Activated naive CD4-positive, alpha-beta T cell treated with anti-CD3 and anti-CD28 coated beads, Interleukin-2, amount 50 U/mL, for 16 hours (primary cell): ENCODE measurements at places on chromosomes 7 and 10.

GRCh38 chr10:14235566-14236195 is 95.0 kb downstream of the FRMD4A start:
- DNase-seq = no peak

- DNase-seq = no peak
Observed at GRCh38 chr7:159172400-159172799, 27.7 kb upstream of the VIPR2 start.

GRCh38 chr10:71527135-71527534 is 130.4 kb downstream of the CDH23 start:
- no peak for DNase-seq

DNA sequence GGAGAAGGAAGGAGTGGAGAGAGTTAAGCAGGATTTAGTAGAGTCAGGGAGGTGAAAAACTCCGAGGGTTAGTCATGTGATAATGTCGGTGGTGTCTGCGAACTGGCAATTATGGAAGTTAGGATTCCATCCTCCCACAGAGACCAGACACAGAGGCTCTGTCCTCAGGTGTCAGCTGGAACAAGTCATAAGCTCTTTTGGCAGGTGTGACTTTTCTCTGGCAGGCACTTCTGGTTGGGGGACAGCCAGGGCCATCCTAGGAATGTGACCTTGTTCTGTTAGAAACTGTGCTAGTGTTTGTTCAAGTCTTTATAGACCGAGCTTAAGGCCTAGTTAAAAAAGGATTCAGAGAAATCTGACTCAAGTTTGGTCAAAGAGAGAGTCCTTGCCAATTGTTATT is 371.0 kb downstream of the DPP6 start:
- no peak for DNase-seq

- no peak for DNase-seq
Observed at GRCh38 chr10:4053940-4054339, 268.9 kb upstream of the KLF6 start.

DNA sequence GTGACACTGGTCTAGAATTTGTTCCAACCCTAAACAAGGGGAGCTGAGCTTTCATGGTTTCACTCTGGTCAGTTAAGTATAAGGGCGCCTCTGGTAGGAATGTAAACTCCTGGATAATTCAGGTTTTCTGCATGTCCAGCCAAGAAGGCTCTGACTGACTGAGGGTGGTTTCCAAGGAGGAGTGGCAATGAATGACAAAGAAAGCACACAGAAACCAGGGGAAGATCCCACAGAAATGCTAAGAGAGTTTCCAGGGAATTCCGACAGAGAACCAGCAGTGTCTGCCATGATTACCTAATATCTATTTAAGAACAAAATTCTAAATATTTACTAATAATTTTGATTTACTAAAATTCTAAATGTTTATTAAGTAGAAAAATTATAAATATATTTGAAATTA is 27.3 kb upstream of the NRG3 start:
- DNase-seq = no peak

DNA sequence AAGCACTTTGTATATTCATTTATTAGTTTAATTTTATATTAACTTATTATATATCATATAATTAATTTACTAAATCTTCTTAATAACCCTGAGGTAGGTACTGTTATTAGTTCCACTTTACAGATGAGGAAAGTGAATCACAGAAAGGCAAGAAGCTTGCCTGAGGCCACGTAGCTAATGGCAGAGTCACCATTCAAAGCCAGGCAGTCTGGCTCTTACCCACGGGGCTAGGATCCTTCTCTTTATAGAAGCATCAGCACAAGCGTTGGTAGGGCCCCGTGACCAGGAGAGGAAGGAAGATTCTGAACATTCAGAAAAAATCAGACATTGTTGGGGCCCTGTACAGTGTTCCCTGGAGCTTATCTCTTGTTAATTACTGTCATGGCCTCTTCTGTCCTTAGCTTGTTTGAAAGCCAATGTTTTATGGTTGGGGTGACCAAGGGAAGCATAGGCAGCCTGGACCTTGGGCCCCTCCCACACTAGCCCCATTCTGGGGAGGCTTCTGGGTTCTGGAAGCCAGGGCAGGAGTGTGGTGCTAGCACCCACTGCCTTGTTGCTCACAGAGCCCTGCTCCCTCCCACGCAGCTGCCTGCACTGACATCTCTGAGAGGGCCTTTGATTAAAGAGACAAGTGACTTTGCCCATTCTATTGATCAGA is 31.1 kb upstream of the SLF2 start:
- DNase-seq = no peak

- no peak for DNase-seq
Observed at GRCh38 chr10:44697116-44697515, 214.0 kb upstream of the TMEM72 start.

GRCh38 chr7:96021568-96021967 is 249.2 kb downstream of the DYNC1I1 start:
- DNase-seq = no peak

- DNase-seq = no peak
Observed at GRCh38 chr10:33277135-33277536, 57.3 kb downstream of the NRP1 start.

- no peak for DNase-seq
Observed at GRCh38 chr10:76774987-76775603, 862.5 kb downstream of the KCNMA1 start.

DNA sequence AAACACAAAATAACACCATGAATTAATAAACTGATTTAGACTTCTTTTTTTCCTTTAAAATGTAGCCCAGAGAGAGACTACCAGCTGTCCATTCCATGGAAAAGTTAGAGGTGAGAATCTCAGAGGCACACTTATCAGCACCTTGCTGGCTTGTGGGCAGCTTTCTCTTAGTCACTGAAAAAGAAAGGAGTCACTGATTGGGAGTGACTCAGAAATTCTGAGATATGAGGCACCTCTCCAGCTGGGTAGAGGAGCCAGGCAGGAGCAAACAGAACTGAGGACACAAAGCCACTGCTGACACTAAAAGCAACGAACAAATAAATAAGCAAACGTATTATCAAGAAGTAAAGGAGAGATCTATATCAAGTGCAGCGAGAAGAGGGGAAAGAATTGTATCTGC is 310.6 kb downstream of the PARD3 start:
- no peak for DNase-seq

DNA sequence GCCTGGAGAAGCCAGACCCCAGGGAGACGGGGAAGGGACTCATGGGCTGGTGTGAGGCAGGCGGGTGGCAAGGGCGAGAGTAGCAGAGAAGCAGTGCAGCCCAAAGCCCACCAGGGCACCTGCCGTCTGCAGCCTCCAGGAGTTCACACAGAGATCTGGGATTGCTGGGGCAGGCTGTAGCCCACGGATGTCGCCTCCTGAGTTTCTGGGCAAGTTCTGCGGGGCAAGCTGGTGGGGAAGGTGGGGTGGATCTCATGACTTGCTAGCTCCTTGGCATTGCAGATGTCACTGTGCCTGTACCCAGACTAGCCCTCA is 6.0 kb downstream of the ADCK2 start:
- DNase-seq = no peak

- DNase-seq = peak; percentile 27
Observed at GRCh38 chr7:21355406-21355874, 72.4 kb upstream of the SP4 start.

GRCh38 chr7:50147951-50148808 is 55.1 kb upstream of the ZPBP start:
- peak; percentile 38 for DNase-seq

- no peak for DNase-seq
Observed at GRCh38 chr7:84216472-84216871, 21.9 kb upstream of the SEMA3A start.

DNA sequence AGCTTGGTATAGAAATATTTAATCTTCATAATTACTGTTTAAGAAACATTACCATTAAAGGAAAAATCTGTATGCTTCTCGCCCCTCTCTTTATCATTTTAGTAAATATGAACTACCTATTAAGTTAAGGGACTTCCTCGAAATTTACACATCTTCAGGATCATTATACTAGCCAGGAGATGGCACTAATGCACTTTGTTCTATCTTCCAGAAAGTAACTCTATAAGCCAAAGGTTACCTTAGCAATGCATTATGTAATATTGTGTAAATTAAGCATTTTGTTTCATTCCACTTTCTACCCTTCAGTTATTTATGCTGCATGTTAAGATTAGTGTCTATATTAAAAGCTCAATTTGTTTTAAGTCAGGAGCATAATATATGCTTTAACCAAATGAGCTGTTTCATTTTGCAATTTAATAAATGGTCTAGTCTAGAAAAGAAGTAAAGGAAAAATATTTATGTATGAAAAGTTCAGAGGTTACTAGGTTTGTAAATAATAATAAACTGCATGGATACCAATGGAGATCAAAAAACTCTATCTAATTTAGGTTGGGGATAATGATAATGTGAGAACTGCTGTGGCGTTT is 128.5 kb downstream of the ANKRD7 start:
- DNase-seq = no peak

- no peak for DNase-seq
Observed at GRCh38 chr7:148982654-148983199, 45.6 kb downstream of the PDIA4 start.

GRCh38 chr10:99983280-99983988 is 26.3 kb downstream of the DNMBP start:
- DNase-seq = no peak

GRCh38 chr7:42137431-42137830 is 99.6 kb downstream of the GLI3 start:
- DNase-seq = no peak

DNA sequence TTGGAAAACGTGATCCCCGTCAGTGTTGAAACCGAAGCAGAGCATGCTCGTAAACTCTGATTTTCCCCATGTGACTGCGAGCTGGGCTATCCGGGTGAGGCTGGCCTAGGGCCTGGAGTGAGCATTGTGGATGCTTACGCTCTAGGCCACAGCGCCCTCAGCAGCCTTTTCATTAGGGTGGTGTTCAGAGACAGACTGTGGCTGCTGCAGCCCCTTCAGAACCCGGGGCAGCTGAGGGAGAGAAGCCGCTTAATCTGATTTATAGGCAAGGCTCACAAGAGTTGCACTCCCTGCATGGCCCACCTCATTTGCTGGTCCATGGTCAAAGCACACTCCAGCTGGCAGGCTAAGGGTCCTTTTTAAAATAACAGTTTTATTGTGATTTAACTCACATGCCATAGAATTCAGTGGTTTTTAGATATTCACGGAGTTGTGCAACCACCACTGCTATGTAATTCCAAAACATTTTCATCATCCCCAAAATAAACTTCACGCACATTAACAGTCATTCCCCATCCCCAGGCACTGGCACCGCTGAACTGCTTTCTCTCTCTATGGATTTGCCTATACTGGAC is 72.5 kb downstream of the SYPL1 start:
- DNase-seq = no peak

- no peak for DNase-seq
Observed at GRCh38 chr7:120582916-120583315, 275.0 kb downstream of the TSPAN12 start.

DNA sequence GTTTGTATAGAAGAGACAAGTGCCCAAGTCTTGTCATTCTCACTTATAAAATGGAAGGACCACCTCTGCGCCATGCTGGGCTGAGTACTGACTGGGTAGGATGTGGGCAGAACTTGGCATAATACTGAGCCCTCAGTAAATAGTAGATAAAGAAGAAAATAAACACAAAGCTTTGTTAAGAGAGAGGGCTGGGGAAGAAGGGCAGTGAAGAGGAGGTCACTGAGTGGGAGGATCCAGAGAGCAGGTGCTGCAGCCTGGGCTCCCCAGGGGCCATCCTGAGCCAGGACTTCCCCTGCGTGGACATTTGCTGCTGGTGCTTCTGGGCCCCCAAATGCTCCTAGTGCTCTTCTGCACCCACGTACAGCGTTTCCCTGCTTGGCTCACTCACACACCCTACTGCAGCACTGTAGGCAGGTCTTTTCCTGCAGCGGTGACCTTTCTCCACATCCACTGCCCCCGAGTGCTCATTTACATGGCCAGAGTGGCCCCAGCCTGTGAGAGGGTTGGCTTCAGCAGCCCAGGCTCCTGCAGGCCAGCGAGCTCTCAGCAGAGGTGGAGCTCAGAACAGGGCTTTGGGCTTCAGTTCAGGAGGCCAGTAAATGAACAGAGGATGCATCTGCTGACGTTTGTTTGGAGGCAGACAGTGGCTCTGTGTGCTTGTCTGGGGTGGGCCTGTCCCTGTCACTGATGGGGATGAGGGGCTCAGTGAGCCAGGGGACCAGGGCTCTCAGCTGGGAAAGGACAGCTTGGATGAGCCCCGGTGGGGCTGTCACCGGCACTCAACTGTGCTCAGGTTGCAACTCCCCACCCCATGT is 164.6 kb downstream of the ADARB2 start:
- DNase-seq = no peak

GRCh38 chr10:59085711-59086502 is 90.5 kb upstream of the PHYHIPL start:
- no peak for DNase-seq

GRCh38 chr10:112278871-112279270 is 4.3 kb upstream of the TECTB start:
- DNase-seq = no peak

DNA sequence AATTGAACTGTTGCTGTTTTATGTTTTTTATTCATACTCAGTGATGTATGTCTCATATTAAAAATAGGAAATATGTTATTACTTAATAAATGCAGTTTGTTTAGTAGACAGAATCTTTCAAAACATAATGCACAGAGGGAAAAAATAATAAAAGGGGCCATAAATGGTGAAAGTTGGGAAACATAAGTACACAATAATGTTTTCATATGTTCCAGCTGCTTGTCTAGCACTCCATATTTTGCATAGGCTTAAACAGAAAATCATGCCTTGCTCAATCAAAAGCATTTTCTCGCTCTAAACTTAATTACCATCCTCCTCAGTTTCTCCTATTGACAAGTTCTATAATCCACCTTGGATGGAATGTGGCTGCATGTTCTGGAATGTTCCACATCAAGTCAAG is 333.2 kb downstream of the PLXNA4 start:
- no peak for DNase-seq

DNA sequence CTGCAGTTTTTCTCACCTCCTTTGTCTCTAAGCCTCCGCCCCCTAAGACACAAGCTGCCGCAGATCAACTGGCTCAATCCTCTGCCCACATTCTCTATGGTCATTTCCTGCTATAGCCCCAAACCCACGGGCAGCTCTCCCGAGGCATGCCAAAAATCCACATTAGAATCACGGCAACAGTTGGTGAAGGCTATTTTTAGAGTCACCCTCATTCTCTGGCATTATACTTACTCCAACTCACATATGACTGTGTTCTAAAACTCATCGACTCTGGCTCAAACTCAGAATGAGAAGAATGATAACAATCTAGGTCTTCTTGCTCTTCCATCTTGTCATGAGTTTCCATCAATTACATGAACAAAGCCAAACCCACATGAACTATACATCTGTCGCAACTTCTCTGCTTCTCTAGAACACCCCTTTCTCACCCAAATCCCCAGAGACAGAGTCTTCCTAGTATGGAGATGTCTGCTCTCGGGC is 10.9 kb upstream of the KIAA1549 start:
- DNase-seq = no peak

- no peak for DNase-seq
Observed at GRCh38 chr7:124570558-124570957, 195.0 kb downstream of the GPR37 start.

GRCh38 chr7:30559611-30560010 is 35.1 kb upstream of the GARS1 start:
- no peak for DNase-seq
